AG09319 (cell line): ENCODE measurements at places on chromosomes 11 and 22.

GRCh38 chr22:43972931-43973462, 17.8 kb downstream of the SAMM50 start:
- no peak for DNase-seq

DNA sequence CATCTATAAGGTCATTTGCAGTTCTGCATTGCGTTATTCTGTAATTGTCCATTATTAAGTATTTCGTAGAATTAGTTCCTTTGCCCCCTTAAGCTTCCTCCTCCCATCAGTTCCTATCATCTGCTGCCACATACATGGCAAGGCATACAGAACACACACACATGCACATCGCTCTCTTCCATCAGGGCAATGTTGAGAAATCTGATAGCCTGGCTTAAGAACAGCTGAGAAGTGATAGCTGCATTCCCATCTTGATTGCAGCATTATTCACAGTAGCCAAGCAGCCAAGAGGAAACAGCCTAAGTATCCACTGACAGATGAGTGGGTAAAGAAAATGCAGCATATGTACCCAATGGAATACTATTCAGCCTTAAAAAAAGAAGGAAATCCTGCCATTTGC, 186.8 kb upstream of the CADM1 start:
- DNase-seq, result no peak

DNA sequence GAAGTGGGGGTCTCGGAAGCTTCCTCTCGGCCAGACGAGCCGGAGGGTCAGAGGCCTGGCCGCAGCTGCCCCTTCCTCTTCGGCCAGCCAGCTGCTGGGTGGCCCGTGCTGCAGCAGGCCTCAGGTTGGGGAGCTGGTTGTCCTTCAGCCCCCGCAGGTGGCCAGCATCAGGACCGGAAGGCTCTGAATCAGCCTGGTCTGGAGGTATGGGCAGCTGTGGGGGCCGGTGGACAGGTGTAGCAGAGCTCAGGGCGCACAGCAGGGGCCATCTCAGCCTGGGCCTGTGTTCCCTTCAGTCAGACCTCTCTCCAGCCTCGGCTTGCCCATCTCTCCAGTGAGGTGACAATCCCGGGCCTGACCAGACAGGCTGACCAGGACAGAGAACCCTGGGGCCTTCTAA, 13.9 kb upstream of the TBX1 start:
- DNase-seq, result no peak

GRCh38 chr11:131724436-131724975, 354.1 kb downstream of the NTM start:
- no peak for DNase-seq

DNA sequence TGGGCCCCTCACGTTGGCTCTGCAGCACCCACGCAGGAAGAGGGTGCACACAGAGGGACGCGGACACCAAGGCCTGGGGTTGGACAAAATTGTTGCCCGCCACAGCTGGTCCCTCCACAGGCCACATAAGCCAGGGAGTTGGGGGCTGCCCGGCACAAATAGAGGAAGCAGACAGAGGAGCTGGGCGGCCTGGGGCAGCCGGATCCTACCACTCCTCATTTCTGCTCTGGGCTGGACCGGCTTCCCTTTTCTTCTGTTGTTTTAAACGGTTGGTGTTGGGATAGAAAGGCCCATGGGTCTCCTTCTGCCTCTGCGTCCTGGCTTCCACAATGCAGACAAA, 36.4 kb upstream of the LINC01488 start:
- no peak for DNase-seq

DNA sequence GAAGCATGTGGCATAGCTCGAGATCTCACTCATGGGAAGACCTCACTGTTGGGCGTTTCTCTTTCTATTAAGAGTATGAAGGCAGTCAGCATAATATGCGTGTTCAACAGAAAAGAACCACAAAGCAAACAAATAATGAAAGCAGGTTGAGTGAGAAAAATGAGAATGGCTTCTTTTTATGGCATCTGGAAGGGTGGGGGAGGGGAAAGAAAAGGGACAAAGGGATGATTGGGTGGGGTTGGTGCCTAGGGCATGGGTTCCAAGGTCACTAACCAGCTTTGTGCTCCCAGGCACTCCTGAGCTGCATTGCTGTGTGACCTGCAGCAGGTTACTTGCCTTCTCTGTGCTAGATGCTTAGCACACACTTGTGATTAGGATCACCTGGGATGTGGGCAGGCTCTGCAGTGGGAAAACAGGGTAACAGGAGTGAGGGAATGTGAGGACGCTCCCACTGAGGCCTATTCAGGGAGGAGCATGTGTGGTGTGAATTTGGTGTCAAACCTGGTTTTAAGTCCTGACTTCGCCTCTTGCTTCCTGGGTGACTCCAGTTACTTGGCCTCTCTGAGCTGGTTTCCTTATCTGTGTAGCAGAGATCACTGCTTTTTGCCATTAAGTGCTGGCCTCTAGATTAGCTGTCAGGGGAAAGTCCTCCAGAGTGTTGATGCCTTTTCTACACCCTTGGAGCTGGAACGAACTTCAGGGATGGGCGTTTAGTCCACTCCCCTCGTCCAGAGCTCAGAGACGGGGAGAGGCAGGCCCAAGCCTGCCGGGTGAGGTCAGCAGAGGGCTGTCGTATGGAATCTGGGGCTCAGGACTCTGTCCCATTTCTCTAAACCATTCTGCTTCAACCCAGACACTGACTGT, 74.8 kb downstream of the KIAA1671 start:
- DNase-seq, result no peak

GRCh38 chr11:69371731-69372588, 78.0 kb downstream of the MYEOV start:
- DNase-seq, result no peak

DNA sequence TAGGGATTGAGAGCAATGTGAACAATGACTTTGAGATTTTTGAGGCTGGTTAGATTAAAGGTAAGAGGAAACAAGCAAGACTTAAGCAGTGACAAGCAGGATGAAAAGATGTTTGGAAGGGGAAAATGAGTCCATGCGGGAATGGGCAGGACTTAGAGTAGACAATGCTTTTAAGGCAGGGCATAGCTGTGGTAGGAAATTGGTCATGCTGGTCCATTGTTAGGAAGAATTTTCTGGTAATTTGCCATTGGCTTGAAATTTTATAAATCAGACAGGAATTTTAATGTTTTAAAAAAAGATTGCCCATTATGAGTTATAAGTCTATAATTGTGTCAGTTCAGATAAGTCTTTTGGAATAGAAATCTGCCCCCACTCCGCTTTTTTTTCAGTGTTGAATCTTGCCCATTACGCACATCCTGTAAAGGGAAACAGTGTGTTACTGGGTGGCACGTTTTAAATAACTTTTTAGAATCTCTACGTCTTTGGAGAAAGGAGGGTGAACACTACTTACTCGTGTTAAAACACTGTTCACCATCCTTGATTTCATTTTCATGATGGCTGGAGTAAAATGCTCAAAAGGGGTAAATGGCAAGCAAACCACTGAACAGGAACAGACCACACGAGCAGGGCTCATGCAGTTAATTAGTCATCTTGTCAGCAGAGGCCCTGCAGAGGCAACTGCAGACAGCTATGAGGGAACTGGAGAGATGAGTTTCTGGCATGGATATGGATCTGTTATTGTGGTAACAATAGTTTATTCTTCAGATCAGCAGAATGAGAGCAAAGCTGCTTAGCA, 25.0 kb downstream of the SWAP70 start:
- peak; percentile 35 for DNase-seq

DNA sequence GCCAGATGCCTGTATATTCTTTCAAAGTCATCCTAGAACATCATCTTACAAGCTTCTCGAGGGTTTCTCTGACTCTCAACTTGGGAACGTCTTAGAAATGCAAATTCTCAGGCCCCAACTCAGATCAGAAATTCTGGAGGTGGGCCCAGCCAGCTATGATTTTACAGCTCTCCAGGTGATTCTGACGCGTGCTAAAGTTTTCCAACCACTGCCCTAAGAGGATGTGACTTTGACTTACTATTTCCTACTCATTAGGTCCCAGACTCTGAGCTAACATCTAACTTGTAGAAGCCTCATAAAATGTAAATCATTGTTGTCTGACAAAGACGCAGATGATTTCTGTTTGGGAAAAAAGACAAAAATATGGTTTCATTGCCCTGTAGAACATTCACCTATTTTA, 61.1 kb downstream of the IRAG1 start:
- DNase-seq, result no peak
